NCI-H187 treated with DMSO at 0.1 percent for 48 hours (cell line): ENCODE measurements at places on chromosomes 3 and 15.

DNA sequence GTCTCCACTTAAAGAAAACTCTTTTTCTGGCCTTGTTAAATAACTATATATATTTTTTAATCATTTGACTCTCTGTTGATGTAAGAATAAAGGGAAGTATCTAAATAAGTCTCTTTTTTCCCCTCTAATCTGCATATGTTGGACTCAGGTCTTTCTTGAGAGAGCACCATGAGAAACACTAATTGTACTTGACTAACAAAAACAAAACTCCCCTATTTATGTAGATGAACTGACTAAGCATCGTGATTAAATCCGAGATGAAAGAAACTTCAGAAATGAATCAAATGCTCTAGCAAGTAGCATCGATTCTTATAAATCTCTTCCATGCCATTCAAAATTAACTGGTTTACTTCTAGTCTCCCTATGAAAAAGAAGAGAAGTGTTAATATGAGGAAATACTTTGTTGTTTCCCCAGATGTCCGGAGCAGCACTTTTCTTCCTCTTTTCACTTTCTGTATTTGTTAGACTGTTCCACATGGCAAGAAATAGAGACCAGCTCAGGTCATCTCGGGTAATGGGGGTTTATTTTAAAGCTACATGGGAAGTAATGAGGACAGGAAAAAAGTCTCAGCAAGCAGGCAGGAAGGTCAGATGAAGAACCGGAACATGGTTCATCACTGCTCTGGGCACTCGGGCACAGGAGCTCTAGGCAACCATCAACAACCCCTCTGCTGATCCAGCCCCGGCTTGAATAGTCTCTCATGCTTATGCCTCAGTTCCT lies 288.3 kb downstream of the CNTN6 start:
- no peak for DNase-seq

- DNase-seq = no peak
Observed at GRCh38 chr3:47512416-47513124, 942 bp downstream of the ELP6 start.

DNA sequence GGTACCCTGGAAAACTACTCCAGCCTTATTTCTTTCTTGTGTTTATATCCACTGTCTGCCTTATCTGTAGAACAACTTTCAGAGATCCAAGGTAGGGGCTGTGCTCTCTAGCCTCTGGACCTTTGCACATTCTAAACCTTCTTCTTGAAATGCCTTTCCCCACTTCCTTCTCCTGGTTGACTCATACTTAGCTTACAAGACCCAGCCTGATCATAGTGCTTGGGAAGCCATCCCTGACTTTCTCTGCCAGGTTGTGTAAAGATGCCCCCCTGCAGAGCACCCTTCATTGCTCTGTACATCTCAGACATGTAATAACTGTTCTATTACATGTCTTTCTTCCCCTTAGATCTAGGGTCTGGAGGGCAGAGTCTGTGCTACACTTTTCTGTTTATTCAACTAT lies 50.1 kb downstream of the PPM1L start:
- DNase-seq = no peak

DNA sequence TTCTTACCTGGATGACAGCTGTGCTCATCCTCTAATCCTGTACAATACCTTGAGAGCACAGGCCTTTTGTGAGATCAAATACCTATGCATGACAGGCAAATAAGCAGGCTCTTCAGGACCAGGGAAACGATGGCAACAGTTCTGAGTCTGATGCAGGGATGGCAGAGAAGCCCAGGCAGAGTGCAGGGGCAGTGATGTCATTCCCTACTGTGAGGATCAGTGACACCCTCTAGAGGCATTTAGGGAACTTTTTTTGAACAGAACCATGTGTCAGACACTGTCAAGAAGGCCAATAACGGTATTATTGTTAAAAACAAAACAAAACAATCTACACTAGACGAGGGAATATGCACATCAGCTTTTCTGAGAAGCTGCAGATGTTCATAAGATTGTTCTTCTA lies 314.8 kb upstream of the CTDSPL start:
- no peak for DNase-seq

GRCh38 chr3:9750556-9751411 lies 1.0 kb downstream of the OGG1 start:
- DNase-seq = no peak

GRCh38 chr3:10845839-10846656 lies 30.0 kb downstream of the SLC6A11 start:
- no peak for DNase-seq

DNA sequence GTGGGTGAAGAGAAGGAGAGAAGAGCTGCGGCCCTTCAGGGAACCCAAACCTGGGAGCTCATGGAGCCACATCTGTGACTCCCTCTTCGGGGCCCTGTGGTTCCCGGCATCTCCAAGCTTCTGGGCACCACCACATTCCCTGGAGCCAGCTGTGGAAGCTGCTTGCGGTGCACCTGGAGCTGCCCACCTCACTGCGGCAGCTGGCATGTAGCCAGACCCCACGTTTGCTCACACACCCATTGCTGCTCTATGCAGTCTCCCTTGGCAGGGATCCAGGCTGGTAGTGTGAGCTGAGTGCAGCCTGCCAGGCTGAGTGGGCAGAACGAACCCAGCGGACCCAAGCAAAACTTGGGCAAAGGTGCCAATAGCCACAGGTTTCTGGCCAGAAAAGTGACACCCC lies 16.8 kb upstream of the PLA2G4E start:
- DNase-seq = no peak
